ENCODE measurements at places on chromosomes 13 and 19. TPM values are rescaled to one million over a fixed set of nuclear protein-coding genes. Genes with fewer than 3 reads are reported as not detected.

Gene C1QTNF9B
- not detected for total RNA-seq

Gene KCNN4
- 185 TPM for total RNA-seq

Gene THSD1
- total RNA-seq: 0.07 TPM

Gene FFAR1
- total RNA-seq: 0.18 TPM

Gene TTYH1
- 0.49 TPM for total RNA-seq

DNA sequence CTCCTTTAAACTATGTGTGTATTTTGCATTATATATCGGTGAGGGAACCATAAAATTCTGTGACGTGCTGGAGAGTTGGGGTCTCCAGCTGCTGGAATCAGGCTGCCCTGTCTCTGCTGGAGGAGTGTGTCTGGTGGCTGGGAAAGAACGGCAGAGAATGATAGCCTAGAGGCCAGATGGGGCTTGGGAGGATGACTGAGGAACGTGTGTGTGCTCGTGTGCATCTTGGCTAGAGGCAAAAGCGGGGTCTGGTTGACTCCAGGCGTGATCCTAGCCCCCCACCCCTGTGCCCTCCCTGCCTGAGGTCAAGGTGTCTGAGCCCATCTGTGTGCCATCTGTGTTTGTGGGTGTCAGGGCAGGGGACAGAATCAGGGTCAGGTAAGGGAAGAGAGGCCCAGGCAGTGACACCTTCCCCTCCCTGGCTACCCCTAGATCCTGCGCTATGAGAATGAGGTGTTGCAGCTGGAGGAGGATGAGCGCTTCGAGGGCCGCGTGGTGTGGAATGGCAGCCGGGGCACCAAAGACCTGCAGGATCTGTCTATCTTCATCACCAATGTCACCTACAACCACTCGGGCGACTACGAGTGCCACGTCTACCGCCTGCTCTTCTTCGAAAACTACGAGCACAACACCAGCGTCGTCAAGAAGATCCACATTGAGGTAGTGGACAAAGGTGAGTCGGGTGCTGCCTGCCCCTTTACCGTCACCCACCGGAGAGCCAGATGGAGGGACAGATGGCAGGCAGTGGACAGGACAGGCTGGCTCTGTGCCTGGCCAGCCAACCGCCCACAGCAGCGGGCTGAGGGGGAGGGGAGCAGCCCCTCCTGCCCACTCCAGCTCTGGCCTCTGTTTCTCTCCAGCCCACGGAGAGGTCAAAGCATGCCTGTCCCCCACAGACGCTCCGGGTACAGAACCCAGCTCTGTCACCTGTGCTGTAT is 3.1 kb downstream of the SCN1B start:
- DNase-seq: no peak

- DNase-seq: no peak
Observed at GRCh38 chr13:52862358-52863206, 14.1 kb upstream of the PCDH8 start.

- no peak for DNase-seq
Observed at GRCh38 chr13:40878823-40879222, 89.4 kb downstream of the SLC25A15 start.

- no peak for DNase-seq
Observed at GRCh38 chr19:43778651-43779050, 2.1 kb downstream of the KCNN4 start.

DNA sequence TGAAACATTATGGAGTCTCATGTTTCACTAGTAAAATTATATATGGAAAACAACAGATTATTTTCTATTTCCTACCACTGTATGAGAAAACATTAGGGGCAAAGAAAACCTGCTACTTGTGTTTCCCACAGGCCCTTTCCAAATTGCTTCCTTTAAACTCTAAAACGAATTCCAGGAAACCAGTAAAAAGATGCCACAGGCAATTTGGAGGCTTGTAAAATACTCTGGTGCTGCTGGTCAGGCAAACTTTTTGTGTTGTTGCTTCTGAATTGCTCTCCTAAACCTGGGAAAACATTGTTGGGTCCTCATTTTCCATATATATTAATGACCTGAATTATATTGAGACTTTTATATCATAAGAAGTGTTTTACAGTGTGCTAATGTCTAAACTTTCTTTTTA is 141.5 kb downstream of the TDRD3 start:
- DNase-seq: no peak
